H1 (cell line): ENCODE measurements at places on chromosomes 7 and 10.

GRCh38 chr10:234708-235406, 99.6 kb downstream of the ZMYND11 start:
- no peak overlapping the region for H3K4me3 ChIP-seq
- H3K4me1 ChIP-seq = peaks cover 3% of the 10 kb centered on the region; the same call in 1 of the 2 replicates
- DNase-seq = no peak
- no peaks in the 10 kb centered on the region for H3K27me3 ChIP-seq
- H3K27ac ChIP-seq = no peak overlapping the region

DNA sequence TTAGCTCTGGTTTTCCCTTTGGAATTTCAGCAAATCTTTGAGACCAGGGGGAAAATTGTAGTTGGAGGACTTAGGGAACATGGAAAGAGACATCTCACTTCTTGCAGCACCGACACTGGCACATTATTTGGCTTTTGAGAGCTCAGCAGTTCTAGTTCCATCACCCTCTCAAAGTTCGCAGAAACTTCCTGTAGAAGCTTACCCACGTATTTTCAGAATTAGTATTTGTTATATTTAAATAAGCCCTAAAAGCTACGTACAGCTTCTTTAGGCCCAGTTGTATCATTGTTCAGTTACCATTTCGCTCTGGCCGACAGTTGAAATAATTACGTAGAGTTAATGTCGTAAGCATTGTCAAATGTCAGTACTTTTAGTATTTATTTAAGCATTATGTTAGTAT, 13.4 kb downstream of the CEP55 start:
- no peak overlapping the region for H3K27ac ChIP-seq
- no peaks in the 10 kb centered on the region for H3K27me3 ChIP-seq
- no peak for DNase-seq
- no peak overlapping the region for H3K4me3 ChIP-seq

DNA sequence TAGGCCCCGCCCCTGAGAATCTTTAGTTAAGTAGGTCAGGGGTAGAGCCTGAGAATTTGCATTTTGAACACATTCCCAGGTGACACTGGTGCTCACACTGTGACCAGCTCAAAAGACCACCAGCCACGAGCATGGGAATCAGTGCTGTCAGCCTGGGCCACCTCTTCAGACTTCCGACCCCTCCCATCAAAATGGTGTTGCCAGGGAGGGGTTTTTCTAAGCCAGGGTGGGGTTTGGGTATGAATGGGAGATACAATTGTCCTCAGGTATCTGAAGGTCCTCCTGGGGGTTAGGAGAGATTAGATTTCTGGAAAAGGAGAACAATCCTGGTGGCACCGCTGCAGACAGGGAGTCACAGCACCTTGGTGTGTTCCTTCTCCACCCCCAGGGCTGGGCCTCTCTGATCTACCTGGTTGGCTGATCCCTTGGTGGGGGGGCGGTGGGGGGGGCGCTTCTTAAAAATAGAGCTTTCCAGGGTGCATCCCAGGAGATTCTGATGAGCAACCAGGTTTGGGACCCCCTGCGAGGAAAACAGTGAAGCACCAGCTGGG, 111.5 kb upstream of the ANLN start:
- no peaks in the 10 kb centered on the region for H3K36me3 ChIP-seq
- H3K27me3 ChIP-seq = no peaks in the 10 kb centered on the region
- no peak overlapping the region for H3K27ac ChIP-seq

- H3K27me3 ChIP-seq = no peaks in the 10 kb centered on the region
- no peak overlapping the region for H3K27ac ChIP-seq
- no peak for DNase-seq
- H3K36me3 ChIP-seq = no peaks in the 10 kb centered on the region
- no peak overlapping the region for H3K4me3 ChIP-seq
Measured at GRCh38 chr10:122097935-122098334, 109.0 kb downstream of the TACC2 start.

DNA sequence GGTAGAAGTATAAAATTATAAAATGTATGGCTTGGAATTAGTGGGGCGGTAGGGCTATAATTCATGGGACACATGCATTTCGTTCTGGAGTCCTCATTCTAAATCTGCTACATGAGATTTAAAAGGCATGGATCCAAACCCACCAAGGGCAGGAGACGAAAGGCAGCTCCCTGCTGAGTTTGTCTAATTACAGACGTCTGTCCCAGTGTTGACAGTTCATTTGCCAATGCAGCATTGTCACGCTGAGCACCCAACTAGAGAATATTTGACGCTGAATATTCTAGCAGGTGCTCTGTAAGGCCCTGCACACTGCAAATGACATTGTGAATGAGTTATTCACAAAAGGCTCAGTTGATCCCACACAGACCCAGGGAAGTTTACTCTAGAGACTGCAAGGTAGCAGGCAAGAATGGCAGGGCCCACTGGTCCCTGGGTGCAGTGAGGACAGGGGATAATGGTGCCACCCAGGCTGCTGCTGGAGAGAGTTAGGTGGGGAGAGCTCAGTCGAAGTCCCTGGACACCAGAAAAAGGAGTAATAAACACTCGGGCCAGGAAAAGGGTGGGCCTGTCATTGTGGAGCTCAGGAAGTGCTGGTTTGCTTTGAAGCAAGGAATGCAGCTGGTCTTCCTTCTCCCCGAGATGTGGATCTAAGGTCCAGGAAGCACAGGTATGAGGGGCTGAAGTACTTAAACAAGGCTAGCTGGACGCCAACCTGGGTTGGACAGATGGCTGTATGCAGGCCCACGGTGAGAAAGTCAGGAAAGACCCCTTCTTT, 75.0 kb upstream of the JCAD start:
- no peaks in the 10 kb centered on the region for H3K27me3 ChIP-seq
- H3K27ac ChIP-seq = no peak overlapping the region
- H3K36me3 ChIP-seq = no peaks in the 10 kb centered on the region
- DNase-seq = no peak
- no peaks in the 10 kb centered on the region for H3K4me1 ChIP-seq
- H3K4me3 ChIP-seq = no peak overlapping the region

GRCh38 chr10:5449823-5450222, 37.5 kb downstream of the NET1 start:
- peaks cover 3% of the 10 kb centered on the region; the same call in 1 of the 2 replicates for H3K4me1 ChIP-seq
- no peak for DNase-seq
- H3K27me3 ChIP-seq = no peaks in the 10 kb centered on the region
- H3K27ac ChIP-seq = no peak overlapping the region
- H3K4me3 ChIP-seq = no peak overlapping the region
- peaks cover 11% of the 10 kb centered on the region for H3K36me3 ChIP-seq

DNA sequence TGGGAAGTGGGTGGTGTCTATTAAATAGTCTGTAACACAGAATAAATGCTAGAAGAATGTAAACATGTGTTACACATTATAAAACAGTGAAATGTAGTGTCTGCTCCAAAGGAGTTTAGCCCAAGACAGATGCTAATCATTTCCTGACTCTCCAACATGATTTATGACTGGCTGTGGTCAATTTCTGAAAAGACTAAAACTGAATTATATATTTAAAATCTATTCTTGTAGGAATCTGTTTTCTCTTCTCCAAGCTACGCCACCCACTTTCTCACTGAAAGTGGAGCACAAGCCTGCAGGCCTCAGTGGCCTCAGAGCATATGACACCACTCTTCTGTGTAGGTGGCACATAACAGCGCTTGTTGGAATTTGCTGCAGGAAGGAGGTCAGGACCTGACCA, 44.4 kb downstream of the CTTNBP2 start:
- DNase-seq = no peak
- no peaks in the 10 kb centered on the region for H3K27me3 ChIP-seq
- peaks cover 2% of the 10 kb centered on the region; the same call in 1 of the 2 replicates for H3K4me1 ChIP-seq
- H3K27ac ChIP-seq = no peak overlapping the region
- H3K36me3 ChIP-seq = no peaks in the 10 kb centered on the region

GRCh38 chr7:85851571-85852193, 664.8 kb upstream of the SEMA3D start:
- no peaks in the 10 kb centered on the region for H3K36me3 ChIP-seq
- H3K4me3 ChIP-seq = no peak overlapping the region
- DNase-seq = no peak

GRCh38 chr10:77784856-77785255, 141.7 kb downstream of the DLG5 start:
- H3K4me3 ChIP-seq = no peak overlapping the region
- H3K27ac ChIP-seq = no peak overlapping the region; the same call in 1 of the 2 replicates
- H3K4me1 ChIP-seq = no peaks in the 10 kb centered on the region
- DNase-seq = no peak
- H3K36me3 ChIP-seq = peaks cover 9% of the 10 kb centered on the region
- H3K27me3 ChIP-seq = no peaks in the 10 kb centered on the region

GRCh38 chr10:26821699-26822570, 38.8 kb downstream of the ABI1 start:
- H3K36me3 ChIP-seq = no peaks in the 10 kb centered on the region
- H3K4me3 ChIP-seq = no peak overlapping the region
- H3K4me1 ChIP-seq = no peaks in the 10 kb centered on the region
- no peak for DNase-seq
- H3K27me3 ChIP-seq = no peaks in the 10 kb centered on the region

DNA sequence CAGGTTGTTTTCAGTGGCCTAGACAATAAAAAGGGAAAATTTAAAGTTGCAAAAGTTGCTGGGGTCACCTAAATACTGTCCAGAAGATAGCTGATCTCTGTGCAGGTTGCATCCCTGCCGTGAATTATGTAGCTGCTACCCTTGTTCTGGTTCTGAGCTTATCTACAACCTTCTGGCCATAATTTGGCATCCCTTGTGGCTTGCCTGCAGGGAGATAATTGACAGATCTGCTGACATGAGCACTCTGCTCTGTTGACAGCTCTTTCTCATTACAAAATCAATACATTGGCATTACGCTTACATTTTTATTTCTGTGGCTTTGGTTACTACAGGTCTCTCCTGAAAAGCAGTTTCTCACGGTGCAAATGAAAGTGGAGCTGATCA, 29.3 kb upstream of the HECTD2 start:
- no peaks in the 10 kb centered on the region for H3K27me3 ChIP-seq
- H3K36me3 ChIP-seq = no peaks in the 10 kb centered on the region
- no peak for DNase-seq
- H3K27ac ChIP-seq = no peak overlapping the region
- H3K4me3 ChIP-seq = no peak overlapping the region

- no peak overlapping the region for H3K4me3 ChIP-seq
- H3K27me3 ChIP-seq = no peaks in the 10 kb centered on the region
- no peaks in the 10 kb centered on the region for H3K36me3 ChIP-seq
- H3K4me1 ChIP-seq = peaks cover 13% of the 10 kb centered on the region
Measured at GRCh38 chr7:21923658-21924057, 22.0 kb downstream of the CDCA7L start.

- DNase-seq = no peak
- H3K27me3 ChIP-seq = peaks cover 95% of the 10 kb centered on the region
- no peak overlapping the region for H3K27ac ChIP-seq
- H3K4me3 ChIP-seq = no peak overlapping the region
- peaks cover 40% of the 10 kb centered on the region for H3K4me1 ChIP-seq
- H3K36me3 ChIP-seq = no peaks in the 10 kb centered on the region
Measured at GRCh38 chr7:157014635-157015555, 4.4 kb upstream of the MNX1 start.

DNA sequence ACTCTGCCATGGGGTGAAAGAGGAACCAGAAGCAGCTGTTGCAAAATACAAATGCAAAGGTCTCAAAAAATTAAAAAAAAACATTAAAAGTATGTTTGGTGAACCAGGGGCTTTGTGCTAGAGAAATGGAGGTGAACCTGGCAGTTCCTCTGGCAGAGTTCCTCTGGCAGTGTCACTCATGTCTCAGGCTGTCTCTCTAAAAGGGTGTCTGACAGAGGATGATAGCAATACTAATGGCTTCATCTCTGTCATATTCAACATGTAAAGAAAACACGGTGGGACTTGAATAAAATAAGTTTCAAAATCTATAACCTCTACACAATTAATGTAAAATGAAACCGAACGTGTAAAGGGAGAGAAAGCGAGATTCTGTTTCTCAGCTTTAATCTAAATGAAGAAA, 375.7 kb upstream of the VWC2 start:
- no peaks in the 10 kb centered on the region for H3K4me1 ChIP-seq
- no peaks in the 10 kb centered on the region for H3K27me3 ChIP-seq
- no peak overlapping the region for H3K27ac ChIP-seq
- no peaks in the 10 kb centered on the region for H3K36me3 ChIP-seq
- DNase-seq = no peak

GRCh38 chr7:76294344-76295024, 8.0 kb upstream of the HSPB1 start:
- H3K4me3 ChIP-seq = 0 out of 2 replicates have a peak overlapping the region, but pooled peaks have one; percentile 12
- DNase-seq = no peak
- H3K4me1 ChIP-seq = no peaks in the 10 kb centered on the region
- H3K36me3 ChIP-seq = no peaks in the 10 kb centered on the region

DNA sequence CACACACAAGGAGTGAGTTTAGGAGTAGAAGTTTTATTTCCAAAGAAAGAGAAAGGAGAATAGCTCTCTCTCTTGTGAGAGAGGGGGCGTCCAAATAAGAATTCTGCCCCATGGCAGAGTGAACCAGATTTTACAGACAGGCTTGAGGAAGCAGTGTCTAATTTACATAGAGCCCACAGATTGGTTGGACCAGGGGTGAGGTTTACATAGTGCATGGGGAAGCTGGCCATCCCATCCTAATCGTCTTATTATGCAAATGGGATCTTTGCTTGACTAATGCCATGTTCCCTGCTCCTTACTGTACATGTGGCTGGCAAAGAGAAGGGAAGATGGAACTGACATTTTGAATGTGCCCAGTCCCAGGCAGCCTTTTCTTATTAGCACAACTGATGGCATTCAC, 60.0 kb upstream of the ACSM6 start:
- H3K4me3 ChIP-seq = no peak overlapping the region
- no peaks in the 10 kb centered on the region for H3K4me1 ChIP-seq
- H3K27ac ChIP-seq = no peak overlapping the region
- DNase-seq = no peak

DNA sequence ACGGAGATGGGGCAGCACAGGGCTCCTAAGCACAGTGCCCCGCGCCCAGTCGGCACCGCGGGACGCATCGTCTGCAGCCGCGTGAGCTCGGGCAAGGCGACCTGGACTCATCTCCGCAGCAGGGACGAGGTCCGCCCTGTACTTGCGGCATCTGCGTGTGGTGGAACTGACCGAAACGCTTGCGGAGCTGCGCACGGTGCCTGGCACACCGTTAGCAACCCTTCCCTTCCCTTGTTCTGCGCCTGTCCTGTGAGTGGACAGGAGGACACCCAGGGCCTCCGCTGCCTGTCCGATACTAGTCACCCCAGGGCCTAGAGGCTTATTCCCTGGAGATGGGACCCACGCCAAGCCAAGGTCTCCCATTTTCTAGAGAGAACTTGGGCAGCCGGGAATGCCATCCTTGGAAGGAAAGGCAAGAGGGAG, 98.5 kb downstream of the WDR11 start:
- peaks cover 13% of the 10 kb centered on the region for H3K27me3 ChIP-seq
- H3K36me3 ChIP-seq = no peaks in the 10 kb centered on the region
- H3K4me3 ChIP-seq = peak overlapping the region; percentile 68
- H3K27ac ChIP-seq = no peak overlapping the region

GRCh38 chr10:21649454-21649872, 115.4 kb downstream of the MLLT10 start:
- no peak overlapping the region for H3K27ac ChIP-seq
- no peaks in the 10 kb centered on the region for H3K36me3 ChIP-seq
- H3K27me3 ChIP-seq = no peaks in the 10 kb centered on the region
- H3K4me3 ChIP-seq = no peak overlapping the region

DNA sequence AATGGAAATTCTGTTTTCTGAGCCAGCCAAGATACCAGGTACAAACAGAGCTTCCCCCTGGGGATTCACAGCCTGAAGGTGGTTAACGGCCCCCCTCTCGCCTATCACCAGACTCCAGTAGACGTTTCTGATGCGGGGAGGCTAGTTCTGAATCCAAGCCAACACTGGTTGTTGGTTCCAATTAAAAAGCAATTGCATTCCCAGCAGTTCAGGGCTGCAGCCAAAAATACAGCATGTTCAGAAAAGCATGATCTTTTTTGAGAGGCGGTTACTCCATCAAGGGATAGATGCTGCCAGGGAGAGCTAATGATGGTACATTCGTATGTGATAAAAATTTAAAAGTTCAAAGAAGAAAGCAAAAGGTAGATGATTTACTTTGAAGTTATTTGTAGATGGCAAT, 481.0 kb downstream of the GALNT17 start:
- H3K36me3 ChIP-seq = no peaks in the 10 kb centered on the region
- H3K4me1 ChIP-seq = peaks cover 15% of the 10 kb centered on the region
- H3K4me3 ChIP-seq = no peak overlapping the region
- H3K27ac ChIP-seq = no peak overlapping the region
- no peak for DNase-seq
